Breast epithelium (tissue), 4 donors: ENCODE measurements at places on chromosomes 3 and 15. TPM values are rescaled to one million over a fixed set of nuclear protein-coding genes. Genes with fewer than 3 reads are reported as not detected.

DNA sequence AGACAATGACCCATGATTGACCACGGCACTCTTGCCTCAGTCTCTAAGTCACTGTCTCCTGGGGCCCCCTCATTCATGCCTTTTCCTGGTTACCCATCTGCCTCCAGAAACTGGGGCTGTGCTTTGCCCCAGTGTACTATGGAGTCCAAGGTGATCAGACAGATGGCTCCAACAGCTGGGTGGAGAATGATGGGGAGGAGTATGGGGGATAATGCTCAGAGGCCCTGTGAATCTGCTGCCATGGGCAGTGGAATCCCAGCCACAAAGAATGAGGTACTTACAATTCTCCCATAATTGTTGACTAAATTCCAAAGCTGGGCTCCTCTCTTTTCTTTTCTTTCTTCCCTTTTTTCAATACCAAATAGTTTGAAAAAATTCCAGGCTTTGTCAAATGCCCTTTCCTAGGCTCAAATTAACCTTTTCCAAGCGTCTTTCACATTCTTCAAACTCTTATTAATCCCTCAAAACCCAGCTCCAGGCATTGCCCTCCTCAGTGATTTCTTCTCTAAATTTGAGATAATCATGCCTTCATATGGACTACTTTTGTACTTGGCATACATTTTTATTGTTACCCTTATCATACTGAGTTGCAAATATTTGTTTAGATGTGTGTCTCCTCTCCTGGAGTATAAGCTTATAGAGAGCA lies 148.5 kb upstream of the ICE2 start:
- no peak overlapping the region for H3K27ac ChIP-seq
- no peak overlapping the region for H3K4me3 ChIP-seq
- no peaks in the 10 kb centered on the region for H3K36me3 ChIP-seq
- H3K4me1 ChIP-seq: no peaks in the 10 kb centered on the region
- no peak for DNase-seq

SHQ1 gene
- total RNA-seq: 19.3 TPM

BTLA gene
- 1.5 TPM for total RNA-seq

DNA sequence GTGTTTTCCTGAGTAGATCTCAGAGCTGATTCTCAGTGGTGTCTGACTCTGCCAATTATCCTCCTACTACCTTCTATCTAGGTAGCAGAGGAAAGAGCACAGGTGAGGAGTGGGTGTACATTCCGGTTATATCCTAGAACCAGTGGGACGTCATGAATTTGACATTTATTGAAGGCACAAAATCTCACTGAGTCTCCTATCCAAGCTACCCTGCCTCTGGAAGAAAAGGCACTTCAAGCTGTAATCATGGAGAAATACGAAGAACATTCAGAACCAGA lies 952.2 kb downstream of the TUSC7 start:
- H3K4me3 ChIP-seq: no peak overlapping the region
- no peaks in the 10 kb centered on the region for H3K36me3 ChIP-seq
- no peak for DNase-seq
- H3K27ac ChIP-seq: no peak overlapping the region

GRCh38 chr3:59517388-59517787 lies 467.6 kb upstream of the CFAP20DC start:
- no peak for DNase-seq
- no peaks in the 10 kb centered on the region for H3K36me3 ChIP-seq
- H3K4me3 ChIP-seq: no peak overlapping the region
- H3K27me3 ChIP-seq: no peaks in the 10 kb centered on the region
- no peak overlapping the region for H3K27ac ChIP-seq

GRCh38 chr15:90001062-90001682 lies at the start of gene ZNF710:
Gene ZNF710 (plus strand): TSS chr15:90001324. CDS start chr15:90067138, 65,814 bp downstream.
- H3K27me3 ChIP-seq: no peaks in the 10 kb centered on the region
- DNase-seq: peak; percentile 32
- peaks cover 4% of the 10 kb centered on the region for H3K4me1 ChIP-seq
- peak within 1 kb of the TSS; percentile 88 for H3K4me3 ChIP-seq
- H3K36me3 ChIP-seq: no peaks in the 10 kb centered on the region

SERINC4 gene
- total RNA-seq: 0.16 TPM

DNA sequence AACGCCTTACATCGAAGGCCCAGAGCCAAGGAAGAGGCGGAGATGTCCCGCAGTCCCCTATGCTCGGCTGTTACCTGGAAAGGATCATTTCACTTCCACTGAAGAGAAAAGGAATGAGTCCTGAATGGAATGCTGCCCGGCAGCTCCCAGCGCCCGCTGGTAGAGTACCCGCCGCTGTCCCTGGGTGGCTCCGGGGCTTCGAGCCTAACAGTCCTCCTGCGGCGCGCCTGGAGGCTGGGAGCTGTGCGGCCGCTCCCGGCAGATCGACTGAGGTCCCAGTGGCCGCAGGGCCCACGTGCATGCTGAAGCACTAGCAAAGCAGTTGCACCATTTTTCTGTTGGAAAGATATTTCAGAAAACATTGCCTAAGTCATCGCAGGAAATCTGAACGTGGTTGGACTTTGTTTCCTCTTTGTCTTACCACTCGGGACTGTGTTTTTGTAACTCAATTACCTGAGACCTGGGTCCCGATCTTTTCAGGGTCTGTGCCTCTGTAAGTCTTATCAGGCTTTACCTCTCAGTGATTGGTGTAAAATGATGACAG lies 984 bp downstream of the RNU6-1 start:
- H3K4me3 ChIP-seq: peak overlapping the region; percentile 81
- H3K27me3 ChIP-seq: peaks cover 3% of the 10 kb centered on the region
- peaks cover 9% of the 10 kb centered on the region for H3K4me1 ChIP-seq
- DNase-seq: no peak
- peak overlapping the region; percentile 92 for H3K27ac ChIP-seq
- no peaks in the 10 kb centered on the region for H3K36me3 ChIP-seq

DNA sequence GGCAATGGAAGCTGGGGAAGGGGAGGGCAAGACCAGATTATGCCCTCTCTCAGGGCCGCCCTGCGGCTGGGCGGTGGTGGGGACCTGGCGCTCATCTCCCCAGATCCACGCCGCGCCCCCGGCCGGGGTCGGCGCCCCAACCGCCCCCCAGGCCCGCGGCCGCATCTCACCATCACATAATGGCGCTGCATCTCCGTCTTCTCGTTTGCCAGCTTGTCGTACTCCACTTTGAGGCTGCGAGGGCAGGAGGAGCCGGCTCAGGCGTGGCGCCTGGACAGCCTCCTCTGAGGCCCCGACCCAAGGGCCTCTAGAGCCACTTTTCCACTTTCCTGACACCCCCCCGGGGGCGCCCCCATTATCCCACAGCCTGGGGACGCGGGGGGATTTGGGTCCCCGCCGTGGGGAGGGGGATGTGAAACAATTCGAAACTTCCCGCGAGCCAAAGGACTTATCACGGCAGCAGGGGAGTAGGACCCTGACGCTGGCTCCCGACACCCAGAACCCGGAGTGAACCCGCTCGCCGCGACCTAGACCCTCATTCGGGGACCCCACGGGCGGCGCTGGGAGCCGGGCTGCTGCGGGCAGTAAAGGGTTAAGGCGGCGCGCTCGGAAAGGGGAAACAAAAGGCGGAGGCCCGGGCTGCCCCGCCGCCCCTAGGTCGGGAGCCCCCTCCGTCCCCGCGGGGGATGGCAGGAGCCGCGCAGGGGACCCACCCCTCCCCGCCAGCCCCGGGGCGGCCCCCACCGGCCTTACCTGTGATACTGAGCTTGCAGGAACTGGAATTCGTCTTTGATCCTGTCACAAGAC lies 2.1 kb downstream of the TLE3 start:
- no peaks in the 10 kb centered on the region for H3K36me3 ChIP-seq
- peak overlapping the region; percentile 98 for H3K27ac ChIP-seq
- no peak for DNase-seq

- no peak overlapping the region for H3K4me3 ChIP-seq
- H3K27ac ChIP-seq: no peak overlapping the region
- no peaks in the 10 kb centered on the region for H3K4me1 ChIP-seq
- H3K27me3 ChIP-seq: no peaks in the 10 kb centered on the region
- no peak for DNase-seq
These were observed 74.4 kb downstream of the STRIT1 start for GRCh38 chr3:155219106-155219505.

SCAMP2 gene
- total RNA-seq: 49.5 TPM

DNA sequence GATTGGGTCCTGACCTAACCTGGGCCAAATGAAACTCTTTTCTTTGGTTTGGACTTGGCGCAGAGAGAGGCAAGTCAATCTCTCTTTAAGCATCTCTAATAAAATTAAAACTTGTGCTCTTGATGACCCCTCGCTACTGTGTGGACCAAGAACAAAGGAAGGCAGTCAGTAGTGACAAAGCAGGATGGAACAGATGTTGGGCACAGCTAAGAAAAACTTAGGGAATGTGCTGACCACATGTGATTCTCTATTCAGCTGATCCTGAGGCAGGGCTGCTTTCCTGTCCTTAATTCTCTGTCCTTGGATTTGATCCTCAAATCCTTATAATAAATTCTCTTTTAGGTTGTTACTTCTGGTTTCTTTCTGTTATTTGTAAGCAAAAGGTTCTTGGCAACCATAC lies 259.9 kb downstream of the ZIC1 start:
- H3K27me3 ChIP-seq: no peaks in the 10 kb centered on the region
- DNase-seq: no peak
- H3K36me3 ChIP-seq: no peaks in the 10 kb centered on the region
- H3K27ac ChIP-seq: no peak overlapping the region

KLHL6 gene
- 7.9 TPM for total RNA-seq
